ENCODE measurements at places on chromosomes 2 and 18.

- no peak for DNase-seq
These were observed 866.6 kb downstream of the CPS1 start for GRCh38 chr2:211423018-211423417.

DNA sequence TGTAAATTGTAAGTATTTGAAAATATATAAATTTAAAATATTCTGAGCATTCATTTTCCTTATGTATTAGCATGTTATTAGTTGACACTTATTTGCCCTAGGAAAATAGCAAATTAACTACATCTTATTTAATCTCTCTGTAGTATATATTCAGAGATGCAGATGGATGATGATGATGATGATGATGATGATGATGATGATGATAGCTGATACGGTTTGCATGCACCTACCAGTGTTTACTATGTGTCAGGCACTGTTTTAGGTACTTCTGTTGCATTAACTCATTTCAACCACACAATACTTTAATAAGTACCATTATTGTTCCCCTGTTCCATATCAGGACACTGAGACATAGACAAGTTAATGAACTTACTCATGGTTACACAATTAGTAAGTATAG, 191.4 kb upstream of the BOD1L2 start:
- no peak for DNase-seq

DNA sequence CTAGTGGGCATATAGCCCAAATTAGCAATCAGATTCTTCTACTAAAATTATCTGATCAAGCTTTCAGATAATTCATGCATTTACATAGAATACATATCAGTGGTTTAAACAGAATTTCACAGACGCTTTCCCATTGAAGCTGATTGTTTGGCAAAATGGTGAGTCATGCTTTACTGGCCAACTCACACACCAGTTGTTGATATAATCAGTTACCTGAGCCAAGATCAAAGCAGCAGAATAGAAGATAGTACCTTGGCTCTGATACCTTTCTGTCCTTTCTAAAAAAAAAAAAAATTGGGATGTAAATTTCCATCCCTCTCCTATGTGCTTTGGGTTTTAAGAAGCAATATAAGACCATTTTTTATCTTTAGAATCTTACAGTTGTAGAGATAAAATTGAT, 178.0 kb downstream of the MCFD2 start:
- DNase-seq: no peak

- no peak for DNase-seq
These were observed 127.2 kb downstream of the OLA1 start for GRCh38 chr2:174121175-174121574.

GRCh38 chr2:68837164-68837860, 33.9 kb downstream of the BMP10 start:
- DNase-seq: peak; percentile 30

- DNase-seq: no peak
These were observed 54.9 kb upstream of the CYP1B1 start for GRCh38 chr2:38130876-38131275.

- no peak for DNase-seq
These were observed 3.7 kb upstream of the PPP3R1 start for GRCh38 chr2:68256093-68256450.

- DNase-seq: no peak
These were observed 131.3 kb upstream of the SMIM21 start for GRCh38 chr18:75558790-75559189.

- no peak for DNase-seq
These were observed 36.4 kb upstream of the GAREM1 start for GRCh38 chr18:32507093-32507492.

DNA sequence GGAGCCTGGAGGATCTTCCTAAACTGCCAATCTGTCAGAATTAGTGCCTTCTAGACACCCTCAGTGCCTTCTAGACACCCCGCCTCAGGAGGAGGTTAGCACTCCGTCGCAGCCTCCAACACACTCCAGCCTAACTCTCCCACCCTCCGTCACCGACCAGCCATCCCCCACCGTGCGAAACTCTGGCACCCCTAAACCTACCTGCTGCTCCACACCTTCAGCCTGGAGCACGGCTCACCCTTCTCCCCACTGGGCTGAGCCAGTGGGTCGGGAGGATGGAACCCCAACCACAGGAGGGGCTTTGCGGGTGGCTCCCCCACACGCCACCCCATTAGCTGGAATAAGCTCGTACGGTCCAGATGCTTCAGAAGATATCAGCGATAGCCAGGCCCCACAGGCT, 468.9 kb upstream of the HS6ST1 start:
- no peak for DNase-seq

- DNase-seq: no peak
These were observed 24.0 kb downstream of the CERKL start for GRCh38 chr2:181632733-181633401.

- DNase-seq: no peak
These were observed 298.3 kb downstream of the TDRD15 start for GRCh38 chr2:21422050-21422449.

- DNase-seq: no peak
These were observed 1.2 kb downstream of the STK17B start for GRCh38 chr2:196170213-196170605.

- no peak for DNase-seq
These were observed 10.7 kb upstream of the IAH1 start for GRCh38 chr2:9463698-9464034.

GRCh38 chr2:82226441-82226840, 1921.9 kb upstream of the LRRTM1 start:
- DNase-seq: no peak

DNA sequence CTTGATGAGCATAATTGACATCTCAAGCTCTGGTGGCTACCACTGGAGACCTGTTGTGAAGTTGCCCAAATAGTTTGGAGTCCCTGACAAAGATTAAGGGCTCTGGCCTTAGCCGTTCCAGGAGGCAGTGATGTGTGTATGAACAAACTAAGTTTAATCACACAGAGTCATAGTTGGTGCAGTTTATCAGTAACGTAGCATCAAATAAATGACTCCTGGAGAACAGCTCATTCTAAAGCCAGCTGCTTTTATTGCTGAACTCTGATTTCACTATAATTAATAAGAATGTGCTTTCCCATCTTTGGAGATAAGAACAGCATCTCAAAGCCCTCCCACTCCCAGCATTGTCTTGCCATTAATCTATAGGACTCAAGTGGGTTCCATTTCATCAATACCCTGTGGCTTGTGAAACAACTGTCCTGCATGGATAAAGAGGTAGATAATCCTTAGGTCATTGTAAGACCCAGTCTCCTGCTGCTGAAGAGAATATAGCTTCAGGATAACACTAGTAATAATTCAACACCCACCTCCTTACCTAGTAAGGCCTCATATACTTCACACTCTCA, 211.4 kb upstream of the THUMPD2 start:
- no peak for DNase-seq

DNA sequence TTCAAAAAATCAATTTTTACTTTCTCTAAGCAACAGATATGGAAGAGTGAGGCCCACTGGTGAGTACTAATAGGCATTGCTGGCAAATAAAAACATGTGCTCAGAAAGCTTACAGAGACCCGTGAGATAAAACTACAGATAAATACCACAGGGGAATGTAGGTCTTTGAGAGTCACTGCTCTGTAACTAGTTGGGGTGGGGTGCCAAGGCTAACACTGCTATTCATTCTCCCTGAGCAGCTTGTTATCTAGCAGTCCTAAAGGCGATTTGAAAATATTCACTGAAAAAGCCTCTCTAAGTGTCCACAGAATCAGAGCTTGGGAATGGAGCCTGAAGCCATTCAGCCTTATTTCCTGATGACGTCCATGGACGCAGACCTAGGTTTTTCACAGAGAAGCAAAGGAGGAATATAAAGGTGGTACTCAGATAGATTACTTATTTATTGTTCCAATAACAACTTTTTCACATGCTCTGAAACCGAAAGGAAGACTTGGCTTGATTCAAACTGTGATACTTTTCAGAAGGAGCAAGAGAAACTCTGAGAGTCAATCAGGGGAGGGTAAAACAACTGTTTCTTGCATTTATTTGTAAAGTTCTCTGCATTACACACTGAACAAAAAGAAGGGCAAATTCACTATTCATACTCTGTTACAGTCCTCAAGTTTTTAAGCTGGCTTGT, 188.4 kb downstream of the PPP1R1C start:
- no peak for DNase-seq

DNA sequence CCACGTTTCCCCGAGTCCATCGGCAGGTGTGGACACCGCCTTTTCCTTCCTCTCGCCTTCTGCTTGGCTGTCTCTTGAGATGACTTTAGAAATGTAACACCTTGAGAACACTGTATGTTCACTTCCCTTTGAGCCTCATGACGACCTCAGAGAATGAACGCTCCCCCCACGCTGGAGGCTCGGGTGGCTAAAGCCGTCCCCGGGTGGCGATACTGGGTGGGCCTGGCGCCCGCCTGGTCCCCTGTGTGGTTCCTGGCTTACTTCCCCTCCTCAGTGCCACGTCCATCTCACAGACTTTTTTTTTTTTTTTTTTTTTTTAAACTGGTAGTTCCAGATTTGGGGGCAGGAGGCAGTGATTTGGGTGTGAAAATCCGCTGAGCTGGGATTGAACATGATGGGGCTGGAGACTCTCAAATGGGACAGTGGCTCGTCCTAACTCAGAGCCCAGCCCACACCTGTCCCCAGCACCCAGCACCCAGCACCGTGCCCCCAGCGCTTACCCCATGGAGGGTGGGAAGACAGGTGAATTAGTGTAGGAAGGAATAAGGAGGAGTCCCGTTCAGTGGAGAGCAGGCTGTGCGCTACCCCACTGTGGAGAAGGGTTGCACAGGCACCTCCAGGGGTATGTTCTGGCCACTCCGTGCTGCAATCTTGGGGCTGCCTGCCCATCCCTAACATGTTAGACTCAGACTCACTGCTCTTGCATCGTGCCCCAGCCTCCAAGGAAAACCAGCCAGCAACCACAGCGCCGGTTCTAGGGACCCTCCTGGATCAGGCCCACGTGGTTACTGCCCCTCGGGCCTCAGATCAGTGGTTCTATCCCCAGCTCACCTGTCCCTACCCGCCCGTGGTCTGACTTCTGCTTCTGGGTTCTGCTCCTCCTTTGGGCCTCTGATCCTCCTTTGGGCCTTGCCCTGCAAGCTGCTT, 174.0 kb downstream of the ASB1 start:
- DNase-seq: no peak
